ENCODE measurements at places on chromosomes 6 and 20. TPM values are rescaled to one million over a fixed set of nuclear protein-coding genes. Genes with fewer than 3 reads are reported as not detected.

DNA sequence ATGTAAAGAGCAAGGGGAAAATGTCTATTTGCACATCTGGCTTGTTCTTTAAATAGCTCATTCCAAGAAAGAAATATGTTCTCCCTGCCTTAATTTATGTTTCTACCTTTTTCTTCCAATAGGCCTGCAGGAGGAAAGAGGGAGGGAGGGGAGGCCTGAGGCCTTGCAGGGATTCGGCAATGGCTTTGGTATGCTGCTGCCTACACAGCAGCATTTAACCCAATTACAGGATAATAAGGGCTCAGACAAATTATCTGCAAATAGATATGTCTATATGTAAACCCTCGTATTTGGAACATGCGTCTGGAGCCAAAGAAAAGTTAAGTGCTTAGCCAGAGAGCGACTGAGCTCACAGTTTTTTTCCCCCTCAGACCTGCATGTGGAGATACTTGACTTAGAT, 277.2 kb downstream of the CDC5L start:
- no peak for DNase-seq

DNA sequence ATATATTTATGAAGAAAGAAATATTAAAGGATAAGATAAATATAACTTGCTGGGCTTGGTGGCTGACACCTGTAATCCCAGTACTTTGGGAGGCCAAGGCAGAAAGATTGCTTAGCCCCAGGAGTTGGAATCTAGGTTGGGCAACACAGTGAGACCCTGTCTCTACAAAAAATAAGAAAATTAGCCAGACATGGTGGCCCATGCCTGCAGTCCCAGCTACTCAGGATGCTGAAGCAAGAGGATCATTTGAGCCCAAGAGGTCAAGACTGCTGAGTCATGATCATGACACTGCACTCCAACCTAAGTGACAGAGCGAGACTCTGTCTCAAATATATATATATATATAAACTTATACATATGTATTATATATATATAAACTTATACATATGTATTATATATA, 164.0 kb downstream of the MRPL14 start:
- no peak for DNase-seq

DNA sequence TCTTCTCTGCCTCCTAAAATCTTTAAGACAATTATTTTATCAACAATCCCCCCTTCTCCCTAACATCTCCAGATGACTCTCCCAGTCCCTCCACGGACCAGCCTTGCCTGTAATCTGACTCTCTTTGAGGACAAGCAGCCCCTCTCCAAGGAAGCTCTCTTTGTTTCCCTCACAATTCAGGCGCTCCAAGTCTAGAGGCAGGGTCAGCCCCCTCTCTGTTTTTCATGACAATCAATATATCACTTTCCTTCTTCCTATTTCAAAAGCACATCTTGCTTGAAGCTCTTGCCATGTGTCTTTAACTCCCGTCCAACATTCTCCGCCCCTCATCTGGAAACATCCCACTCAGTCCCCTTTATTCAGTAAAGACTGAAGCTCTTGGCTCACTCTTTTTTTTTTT, 393.4 kb upstream of the SULF2 start:
- no peak for DNase-seq

PRR3 gene
- 29.5 TPM for polyA plus RNA-seq

DNA sequence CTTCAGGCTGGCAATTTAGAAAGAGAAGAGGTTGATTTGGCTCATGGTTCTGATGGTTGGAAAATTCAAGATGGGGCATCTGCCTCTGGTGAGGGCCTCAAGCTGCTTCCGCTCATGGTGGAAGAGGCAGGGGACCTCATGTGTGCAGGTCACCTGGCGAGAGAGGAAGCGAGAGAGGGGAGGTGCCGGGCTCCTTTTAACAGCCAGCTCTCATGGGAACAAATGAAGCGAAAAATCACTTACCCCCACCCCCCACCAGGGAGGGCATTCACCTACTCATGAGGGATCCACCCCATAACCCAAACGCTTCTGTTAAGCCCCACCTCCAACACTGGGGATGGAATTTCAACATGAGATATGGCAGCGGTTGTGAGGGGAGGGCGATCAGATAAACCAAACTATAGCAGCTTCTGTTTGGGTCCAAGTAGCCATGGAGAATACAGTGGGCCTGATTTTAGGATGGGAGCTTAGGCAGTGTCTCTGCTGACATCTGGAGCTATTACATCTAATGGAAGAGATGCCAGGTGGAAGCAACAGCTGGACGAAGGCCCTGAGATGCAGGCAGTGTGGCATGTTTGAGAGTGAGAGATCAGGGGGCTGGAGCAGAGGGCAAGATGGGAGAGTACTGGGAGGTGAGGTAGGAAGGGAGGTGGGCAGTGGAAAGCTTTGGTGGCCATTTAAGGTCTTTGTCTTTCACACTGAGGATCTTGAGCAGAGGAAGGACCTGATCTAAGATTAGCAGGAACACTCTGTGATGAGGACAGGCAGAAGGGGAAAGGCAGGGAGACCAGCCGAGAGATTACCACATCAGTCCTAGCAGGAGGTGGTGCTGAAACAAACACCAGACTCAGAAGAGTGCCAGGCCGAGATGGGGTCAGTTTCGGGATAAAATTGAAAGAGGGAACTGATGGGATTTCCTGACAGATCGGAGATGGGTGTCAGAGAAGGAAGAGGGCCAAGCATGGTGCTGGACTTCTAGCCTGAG, 161.8 kb downstream of the NFATC2 start:
- no peak for DNase-seq

SLC17A2 gene
- polyA plus RNA-seq = 0.46 TPM

GRCh38 chr6:137286916-137287315, 67.7 kb upstream of the IFNGR1 start:
- no peak for DNase-seq

GRCh38 chr6:34231566-34232336, 4.9 kb upstream of the HMGA1 start:
- no peak for DNase-seq

ANGPT4 gene
- polyA plus RNA-seq = 0.26 TPM

Measured in right renal pelvis (tissue), 4 donors.